NCI-H774 (cell line): ENCODE measurements at places on chromosomes 2 and 18.

- no peak for DNase-seq
Observed at GRCh38 chr2:61463769-61464475, 7.0 kb downstream of the USP34 start.

DNA sequence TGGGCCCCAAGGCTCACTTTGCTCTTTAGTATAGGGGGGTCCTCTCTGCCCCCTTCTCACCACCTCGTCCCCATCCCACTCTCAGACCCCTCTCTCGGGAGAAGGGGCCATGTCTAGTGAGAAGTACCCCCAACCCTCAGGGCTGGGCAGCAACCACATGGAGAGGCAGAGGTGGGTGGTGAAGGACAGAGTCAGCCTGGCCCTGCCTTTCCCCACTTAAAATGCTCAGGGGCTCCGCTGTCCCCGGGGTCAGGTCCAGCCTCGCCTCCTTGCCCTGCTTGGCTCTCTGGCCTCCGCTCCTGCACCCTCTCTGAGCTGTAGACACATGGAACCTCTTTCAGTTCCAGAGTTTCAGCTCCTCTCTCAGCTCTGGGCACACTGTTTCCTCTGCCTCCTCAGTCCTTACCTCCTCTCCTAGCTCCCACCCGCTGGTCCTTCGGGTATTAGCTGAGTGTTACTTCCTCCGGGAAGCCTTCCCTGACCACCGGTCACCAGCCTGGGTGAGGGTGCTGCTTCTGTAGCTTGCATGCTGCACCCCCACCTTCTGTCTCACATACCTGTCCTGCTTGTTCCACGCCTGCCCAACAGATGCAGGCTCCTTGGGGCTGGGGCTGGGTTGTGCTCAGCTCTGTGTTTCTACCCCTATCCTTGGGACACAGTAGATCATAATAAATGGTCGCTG is 79.5 kb upstream of the OTOF start:
- no peak for DNase-seq

- DNase-seq: peak; percentile 44
Observed at GRCh38 chr2:24304098-24304497, 56.2 kb downstream of the ITSN2 start.

DNA sequence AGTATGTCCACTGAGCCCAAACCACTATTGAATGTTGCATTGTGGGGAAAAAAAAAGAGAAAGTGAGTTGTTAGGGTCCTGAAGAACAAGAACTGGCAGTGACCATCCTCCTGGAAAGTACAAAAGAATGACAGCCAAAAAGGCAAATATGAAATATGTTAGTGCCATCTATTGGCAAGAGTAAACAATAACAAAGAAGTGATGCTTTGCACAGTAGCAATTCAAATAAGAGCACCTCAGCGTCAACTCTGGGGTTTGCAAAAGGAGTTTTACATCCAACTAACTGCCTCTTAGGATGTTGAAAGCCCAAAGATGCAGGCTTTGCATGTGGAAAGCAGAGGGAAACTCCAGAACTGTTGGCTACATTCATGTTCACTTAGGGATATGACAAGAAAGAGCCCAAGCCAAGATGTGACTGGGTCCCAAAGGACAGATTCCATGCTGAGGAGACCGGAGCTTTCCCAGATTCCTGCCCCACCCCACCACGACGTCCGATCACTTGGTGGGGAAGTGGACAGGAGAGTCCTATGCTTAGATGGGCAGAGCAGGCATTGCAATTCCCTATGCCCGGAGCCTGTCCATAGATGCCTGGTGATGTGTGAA is 15.6 kb downstream of the TRABD2A start:
- DNase-seq: no peak

DNA sequence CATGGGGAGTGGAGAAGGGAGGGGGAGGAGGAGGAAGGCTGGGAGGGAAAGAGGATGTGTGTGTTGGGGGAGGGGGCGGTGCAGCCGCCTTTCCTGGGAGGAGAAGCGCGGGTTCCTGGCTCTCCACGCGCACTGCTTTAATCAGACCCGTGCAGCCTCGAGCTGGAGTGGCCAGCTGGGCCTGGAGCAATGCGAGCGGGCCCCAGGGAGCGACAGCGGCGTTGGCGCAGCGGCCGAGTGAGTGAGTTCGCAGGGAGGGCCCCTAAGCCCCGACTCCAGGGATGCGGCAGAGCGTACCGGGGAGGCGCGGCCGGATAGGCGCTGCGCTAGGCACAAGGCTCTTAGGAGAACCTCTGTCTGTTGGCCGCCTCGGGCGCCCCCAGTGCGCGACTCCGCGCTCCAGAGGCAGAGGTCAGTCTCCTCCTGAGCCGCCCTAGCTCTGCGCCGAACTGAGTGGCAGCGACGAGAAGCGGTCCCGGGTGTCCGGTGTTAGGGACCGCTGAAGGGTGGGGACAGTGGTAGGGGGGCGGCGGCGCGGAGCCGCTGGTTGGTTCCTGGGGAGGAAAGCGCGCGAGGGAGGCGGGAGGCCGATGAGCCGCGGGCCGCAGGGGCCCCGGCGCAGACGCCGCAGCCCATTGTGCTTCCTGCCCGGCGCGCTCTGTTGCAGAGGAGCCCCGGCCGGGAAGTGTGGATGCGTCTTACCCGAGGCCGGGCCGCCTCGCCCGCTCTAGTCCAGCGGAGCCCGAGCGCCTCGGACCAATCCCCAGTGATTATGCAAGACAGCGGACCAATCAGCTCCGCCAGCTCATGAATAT is 455 bp upstream of the DLX1 start:
- peak; percentile 94 for DNase-seq

GRCh38 chr18:79897940-79898625 is 53.4 kb downstream of the SLC66A2 start:
- no peak for DNase-seq

GRCh38 chr2:18047213-18047611 is 168.7 kb downstream of the KCNS3 start:
- no peak for DNase-seq

DNA sequence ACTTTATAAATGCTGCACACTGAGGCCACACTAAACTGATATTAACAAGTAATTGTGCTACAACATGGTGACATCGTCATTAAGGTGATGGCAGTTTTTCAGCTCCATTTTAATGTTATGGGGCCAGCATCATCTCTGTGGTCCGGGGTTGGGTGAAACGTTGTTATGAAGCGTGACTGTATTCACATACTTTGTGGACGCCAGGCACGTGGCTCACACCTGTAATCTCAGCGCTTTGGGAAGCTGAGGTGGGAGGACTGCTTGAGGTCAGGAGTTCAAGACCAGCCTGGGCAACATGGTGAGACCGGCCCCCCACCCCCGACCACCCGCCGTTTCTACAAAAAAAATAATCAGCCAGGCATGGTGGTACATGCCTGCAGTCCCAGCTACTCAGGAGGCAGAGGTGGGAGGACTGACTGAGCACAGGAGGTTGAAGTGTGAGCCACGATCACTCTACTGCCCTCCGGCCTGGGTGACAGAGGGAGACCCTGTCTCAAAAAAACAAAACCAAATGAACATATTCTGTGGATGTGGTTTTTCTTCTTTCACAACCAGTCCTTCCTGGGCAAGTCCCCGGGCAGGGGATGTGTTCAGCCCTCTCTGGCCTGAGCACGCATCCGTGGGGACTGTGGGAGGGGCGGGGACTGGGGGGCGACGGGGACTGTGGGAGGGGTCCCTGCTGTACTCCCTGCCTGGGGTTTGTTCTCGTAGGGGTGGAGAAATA is 12.9 kb upstream of the GAL3ST2 start:
- no peak for DNase-seq

DNA sequence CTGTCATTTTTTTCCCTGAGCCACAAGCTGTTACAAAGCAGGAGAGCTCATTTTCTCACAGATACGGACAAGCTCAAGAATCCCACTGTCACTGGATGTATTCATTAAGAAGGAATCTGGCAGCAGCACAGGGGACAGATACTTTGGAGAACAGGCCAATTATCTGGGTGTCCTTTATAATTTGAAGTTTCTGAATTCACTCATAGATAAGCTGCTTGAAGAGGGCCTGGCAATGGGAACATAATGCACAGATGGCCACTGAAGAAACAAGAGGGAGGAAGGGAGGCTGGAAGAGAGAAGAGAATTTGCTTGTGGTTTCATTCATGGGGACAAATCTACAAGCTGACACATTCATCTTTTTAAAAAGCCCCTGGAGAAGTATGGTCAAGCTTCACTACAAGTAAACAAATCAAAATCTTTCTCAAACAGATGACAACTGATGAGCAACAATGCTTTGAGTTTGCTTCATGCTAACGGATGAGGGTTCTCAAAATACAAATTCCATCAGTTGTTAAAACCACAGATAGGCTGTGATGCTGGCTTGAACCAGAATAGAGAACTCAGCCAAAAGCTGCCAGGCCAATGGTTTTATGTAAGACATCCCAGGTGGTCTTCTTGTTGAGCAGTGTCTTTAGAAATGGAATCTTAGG is 11.9 kb downstream of the BCL2 start:
- no peak for DNase-seq

GRCh38 chr2:188786368-188786841 is 187.8 kb upstream of the COL3A1 start:
- no peak for DNase-seq

DNA sequence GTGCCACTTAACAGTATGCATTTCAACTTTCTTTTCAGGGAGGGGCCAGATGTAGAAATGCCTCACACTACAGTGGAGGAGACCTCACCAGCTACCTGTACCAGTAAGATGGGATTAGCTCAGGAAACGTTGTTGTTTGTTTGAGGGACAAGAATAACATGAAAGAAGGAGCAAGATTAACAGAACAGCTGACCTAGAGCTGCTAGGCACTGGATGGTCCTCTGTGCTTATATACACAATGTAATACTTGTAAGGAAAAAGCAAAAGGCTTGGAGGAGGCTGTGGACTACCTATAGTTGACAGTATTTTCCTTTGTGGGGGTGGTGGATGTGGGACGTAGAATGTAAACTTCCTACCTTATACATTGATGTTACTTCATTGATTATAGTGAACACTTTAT is 154.4 kb downstream of the FMNL2 start:
- no peak for DNase-seq

GRCh38 chr18:39205565-39206195 is 1640.1 kb upstream of the CELF4 start:
- DNase-seq: no peak

DNA sequence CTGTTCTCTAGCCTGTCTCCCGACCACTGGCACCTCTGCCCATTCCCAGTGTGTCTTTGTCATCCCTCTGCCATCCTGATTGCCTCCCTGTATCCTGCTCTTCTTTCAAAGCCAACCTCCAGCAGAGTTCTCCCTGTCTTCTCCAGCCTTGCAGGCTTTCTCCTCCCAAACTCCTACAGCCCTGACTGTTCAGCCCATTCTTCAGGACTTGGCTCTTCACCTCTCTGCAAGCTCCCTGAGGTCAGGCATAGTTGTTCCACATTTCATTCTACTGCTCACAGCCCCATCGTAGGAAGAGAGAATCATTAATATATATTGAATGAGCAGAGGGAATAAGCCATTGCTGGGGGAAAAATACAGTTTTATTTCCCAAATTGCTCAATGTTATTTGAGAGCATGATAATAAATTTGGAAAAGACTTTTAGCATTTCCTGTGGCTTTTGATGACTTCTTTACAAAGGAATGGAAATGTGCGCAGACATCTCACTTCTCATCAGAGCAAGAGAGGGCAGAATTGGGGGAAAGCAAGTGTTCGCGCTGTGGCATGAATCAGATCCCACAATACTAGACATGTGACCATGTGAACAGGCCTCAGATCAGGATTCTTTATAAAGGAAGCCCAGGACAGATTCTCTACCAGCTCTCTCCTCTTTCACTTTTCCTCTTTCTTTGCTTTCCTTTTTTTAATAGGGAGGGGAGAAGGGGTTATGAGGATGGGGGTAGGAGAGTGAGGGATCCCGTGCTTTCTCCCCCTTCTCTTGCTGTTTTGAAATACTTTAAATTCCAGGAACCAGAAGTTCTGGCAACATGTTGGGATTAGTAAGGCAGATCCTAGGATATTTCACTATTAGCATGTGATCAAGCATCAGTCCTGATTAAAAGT is 37.4 kb downstream of the EPAS1 start:
- DNase-seq: no peak

GRCh38 chr2:133044556-133044955 is 374.6 kb upstream of the LYPD1 start:
- DNase-seq: no peak

DNA sequence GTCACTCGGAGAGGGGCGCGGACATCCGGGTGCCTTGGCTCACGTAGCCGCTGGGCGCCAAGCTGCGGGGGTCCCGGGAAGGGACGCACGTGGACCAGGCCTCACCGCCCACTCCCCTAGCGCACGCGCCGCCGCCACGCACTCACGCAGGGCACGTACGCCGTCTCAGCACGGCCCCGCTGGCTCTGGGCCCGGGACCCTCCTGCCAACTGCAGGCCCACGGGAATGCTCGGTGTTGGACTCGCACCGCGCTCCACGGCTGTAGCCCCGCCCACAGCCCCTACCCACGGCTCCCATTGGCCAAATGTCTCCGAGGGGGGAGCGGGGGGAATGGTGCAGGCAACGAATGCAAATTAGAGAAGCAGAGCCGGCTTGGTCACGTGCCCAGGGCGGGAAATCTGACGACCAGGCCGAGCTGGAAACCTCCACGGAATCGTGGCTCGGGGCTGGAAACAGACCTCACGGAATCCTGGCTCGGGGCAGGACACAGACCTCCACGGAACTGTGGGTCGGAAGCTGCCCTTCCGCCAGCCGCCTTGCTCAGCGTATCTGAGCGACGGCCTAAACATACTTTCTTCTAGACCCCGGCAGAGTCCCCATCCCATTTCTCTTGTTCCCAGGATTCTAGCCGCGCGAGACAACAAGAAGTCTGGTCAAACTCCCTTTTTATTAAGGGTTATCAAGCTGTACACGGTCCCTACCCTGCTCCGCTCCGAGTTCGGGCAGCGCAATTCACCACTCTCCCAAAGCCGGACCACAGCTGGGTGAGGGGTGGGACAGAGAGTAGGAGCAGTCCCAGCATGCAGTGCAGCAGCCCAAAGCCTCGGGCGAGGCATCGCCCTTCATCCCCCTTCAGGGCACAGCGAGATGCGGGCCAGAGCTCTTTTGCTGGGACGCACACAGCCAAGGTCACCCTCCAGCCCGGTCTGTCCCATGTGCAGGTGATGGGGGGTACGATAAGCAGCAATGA is at the start of gene ABCB6:
Gene ABCB6 (minus strand): TSS at position 227 of the 970 bp plus-strand sequence. CDS start 285 bp downstream, outside the sequence.
- DNase-seq: peak; percentile 89

- no peak for DNase-seq
Observed at GRCh38 chr18:11660691-11661090, 28.4 kb upstream of the GNAL start.

- no peak for DNase-seq
Observed at GRCh38 chr2:113098532-113098931, 28.9 kb upstream of the IL1RN start.
